ENCODE measurements at places on chromosomes 1 and 21. TPM values are rescaled to one million over a fixed set of nuclear protein-coding genes. Genes with fewer than 3 reads are reported as not detected.

GRCh38 chr1:10823000-10823401 lies 26.6 kb upstream of the CASZ1 start:
- DNase-seq = no peak
- H3K27ac ChIP-seq = no peak overlapping the region
- H3K4me1 ChIP-seq = no peaks in the 10 kb centered on the region
- H3K36me3 ChIP-seq = no peaks in the 10 kb centered on the region

DNA sequence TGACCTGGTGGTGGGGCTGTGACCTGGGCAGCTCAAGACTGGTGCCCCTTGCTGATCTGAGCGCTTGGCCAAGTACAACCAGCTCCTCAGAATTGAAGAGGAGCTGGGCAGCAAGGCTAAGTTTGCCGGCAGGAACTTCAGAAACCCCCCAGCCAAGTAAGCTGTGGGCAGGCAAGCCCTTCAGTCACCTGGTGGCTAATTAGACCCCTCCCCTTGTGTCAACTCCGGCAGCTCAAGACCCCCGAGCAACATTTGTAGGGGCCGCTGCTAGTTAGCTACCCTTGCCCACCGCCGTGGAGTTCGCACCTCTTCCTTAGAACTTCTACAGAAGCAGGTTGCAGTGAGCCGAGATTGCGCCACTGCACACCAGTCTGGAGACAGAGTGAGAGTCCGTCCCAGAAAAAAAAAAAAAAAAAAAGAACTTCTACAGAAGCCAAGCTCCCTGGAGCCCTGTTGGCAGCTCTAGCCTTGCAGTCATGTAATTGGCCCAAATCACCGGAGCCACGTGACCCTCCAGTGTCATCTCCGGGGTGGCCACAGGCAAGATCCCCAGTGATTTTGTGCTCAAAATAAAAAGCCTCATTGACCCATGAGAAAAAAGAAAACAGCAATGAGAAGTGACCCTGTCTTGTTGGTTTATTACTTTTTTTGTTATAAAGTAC lies 39.3 kb upstream of the LGALS8 start:
- no peaks in the 10 kb centered on the region for H3K4me1 ChIP-seq
- no peaks in the 10 kb centered on the region for H3K36me3 ChIP-seq
- no peak overlapping the region for H3K27ac ChIP-seq
- H3K4me3 ChIP-seq = no peak overlapping the region

- no peak overlapping the region for H3K4me3 ChIP-seq
- no peak for DNase-seq
- H3K36me3 ChIP-seq = no peaks in the 10 kb centered on the region
- no peaks in the 10 kb centered on the region for H3K4me1 ChIP-seq
- no peaks in the 10 kb centered on the region for H3K27me3 ChIP-seq
Measured at GRCh38 chr21:14870853-14871149, 194.0 kb downstream of the NRIP1 start.

DNA sequence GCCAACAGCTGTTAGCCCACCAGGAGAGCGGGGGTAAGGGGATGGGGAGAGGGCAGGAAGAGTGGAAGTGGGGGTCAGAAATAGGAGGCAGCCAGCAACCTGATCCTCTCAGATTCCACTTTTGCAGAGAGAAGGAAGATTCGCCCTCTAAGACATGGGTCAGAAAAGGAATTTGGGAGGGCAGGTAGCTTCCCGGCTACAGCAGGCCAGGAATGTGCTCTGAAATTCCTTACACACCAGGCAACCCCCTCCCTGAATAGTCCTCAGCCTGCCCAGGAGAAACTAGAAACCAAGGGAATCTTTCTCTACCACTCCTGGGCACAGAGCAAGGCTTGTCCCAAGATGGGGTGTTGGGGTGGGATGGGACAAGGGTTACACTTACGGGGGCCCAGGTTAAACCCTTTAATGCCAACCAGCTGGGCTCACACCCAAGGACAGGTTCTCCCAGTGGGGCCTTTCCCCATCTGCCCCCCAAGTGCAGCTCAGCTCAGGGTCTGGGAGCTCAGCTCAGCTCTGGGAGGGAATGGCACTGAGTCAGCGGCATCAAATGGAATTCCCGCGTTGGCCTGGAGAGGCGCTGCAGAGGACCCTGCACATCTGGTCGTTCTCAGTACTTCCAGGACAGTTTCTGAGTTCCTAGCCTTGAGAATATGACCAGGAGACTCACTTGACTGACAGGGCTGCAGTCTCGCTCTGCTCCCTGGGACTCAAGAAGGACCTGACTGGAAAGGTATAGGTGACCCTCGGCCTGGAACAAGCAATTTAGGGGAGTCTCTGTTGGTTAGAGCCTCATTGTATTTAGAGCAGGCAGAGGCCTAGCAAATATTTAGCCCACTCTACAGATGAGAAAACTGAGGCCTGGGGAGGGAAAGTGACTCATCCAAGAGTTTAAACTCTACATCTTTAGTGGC lies 761 bp downstream of the TNNT2 start:
- no peaks in the 10 kb centered on the region for H3K4me1 ChIP-seq
- DNase-seq = peak; percentile 3
- no peak overlapping the region for H3K27ac ChIP-seq
- H3K36me3 ChIP-seq = no peaks in the 10 kb centered on the region
- no peak overlapping the region for H3K4me3 ChIP-seq

DNA sequence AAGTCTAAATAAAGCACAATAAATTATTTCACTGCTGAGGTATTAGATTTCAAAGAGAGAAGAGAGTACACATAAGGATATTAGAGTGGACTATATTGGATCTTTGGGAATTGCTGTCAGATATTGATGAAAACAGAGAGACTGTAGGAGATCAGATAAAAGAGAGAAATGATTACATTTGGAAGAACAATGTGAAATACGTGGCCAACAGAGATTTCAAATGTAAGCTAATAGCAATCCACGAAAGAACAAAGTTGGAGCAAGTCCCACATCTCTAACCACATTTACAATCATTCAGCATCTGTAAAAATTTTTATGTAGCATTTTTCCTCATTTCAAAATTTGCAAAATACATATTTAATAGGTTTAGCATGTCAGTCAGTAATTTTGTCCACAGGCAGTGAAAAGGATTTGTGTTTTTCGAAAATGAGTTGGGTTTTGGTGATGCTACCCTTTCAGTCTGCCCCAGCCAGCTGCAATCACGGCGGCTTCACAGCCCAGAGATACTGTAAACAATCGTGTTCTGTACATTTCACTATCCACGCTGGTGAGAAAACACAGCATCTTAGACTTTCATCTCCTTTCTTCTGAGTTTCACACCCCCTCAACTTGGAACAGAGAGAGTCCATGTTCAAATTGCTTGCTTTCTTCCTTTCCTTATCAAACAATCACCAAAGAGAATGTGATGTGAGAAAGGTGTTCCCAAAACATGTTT lies 209.1 kb upstream of the LYPLAL1 start:
- no peak overlapping the region for H3K27ac ChIP-seq
- H3K36me3 ChIP-seq = no peaks in the 10 kb centered on the region
- no peak for DNase-seq
- no peaks in the 10 kb centered on the region for H3K4me1 ChIP-seq

DNA sequence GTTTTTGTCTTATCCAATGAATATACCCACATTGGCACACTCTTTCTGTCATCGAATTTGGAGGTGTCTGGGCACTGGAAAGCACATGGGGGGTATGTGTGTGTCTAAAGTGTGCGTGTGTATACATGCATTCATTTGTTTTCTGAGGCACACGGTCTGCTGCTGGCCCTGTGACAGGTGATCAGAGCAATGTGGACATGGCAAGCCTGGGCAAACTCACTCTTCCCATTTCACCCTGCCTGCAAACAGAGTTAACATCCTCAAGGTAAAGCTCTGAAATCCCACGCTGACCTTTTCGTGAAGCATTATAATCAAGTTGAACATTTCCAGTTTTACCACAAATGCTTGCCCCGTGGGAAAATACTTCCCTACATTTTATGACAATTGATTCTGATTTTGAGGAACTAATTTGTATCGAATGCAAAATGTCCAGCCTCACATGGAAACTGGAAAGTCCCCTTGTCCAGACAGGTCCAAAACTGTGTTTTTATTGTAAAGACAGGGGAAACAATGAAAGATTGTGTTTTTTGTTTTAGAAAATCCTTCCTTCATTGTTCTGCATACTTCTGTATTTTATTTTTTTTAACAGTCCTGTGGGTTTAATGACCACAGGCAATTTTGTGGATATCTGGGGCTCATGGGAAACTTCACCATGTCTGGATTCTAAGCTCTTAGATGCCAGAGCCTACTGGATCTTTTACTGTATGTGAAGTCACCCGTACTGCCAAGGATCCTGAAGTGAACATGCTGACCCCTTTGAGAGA lies 160.9 kb downstream of the PBX1 start:
- peaks cover 9% of the 10 kb centered on the region for H3K27me3 ChIP-seq
- no peak for DNase-seq
- H3K36me3 ChIP-seq = no peaks in the 10 kb centered on the region
- H3K4me1 ChIP-seq = peaks cover 29% of the 10 kb centered on the region

GRCh38 chr1:14794136-14794768 lies 195.8 kb downstream of the KAZN start:
- no peaks in the 10 kb centered on the region for H3K4me1 ChIP-seq
- no peaks in the 10 kb centered on the region for H3K36me3 ChIP-seq
- no peak overlapping the region for H3K27ac ChIP-seq
- DNase-seq = no peak
- H3K4me3 ChIP-seq = no peak overlapping the region
- H3K27me3 ChIP-seq = no peaks in the 10 kb centered on the region

Gene CD5L
- total RNA-seq = not detected

Gene FTCD
- total RNA-seq = not detected

DNA sequence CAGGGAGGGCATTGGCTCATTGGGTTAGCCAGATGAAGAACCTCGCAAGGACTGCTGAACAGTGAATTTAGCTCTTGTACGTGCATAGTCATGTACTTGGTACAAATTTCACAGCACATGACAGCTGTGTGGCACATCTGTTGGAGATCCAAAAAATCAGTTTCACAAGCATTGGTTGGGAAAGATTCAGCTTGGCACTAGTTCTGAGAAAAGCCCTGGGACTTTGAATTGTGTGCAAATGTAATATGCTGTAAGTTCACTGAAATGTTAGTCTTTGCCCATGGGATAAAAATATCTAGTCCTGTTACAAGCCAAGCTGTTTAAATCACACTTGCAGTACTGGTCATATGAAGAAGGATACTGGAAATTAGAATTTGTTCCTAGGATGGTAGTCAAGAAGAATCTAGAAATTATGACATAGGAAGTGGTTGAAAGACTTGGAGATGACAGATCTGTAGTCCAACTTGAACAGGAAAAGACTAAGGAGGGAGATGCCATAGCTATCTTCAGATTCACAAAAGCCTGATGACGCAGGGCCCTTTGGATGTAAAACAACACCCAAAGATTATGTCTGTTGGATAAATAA lies 19.2 kb downstream of the LAMC2 start:
- H3K27me3 ChIP-seq = no peaks in the 10 kb centered on the region
- H3K4me3 ChIP-seq = no peak overlapping the region
- no peaks in the 10 kb centered on the region for H3K4me1 ChIP-seq
- no peak for DNase-seq
- no peak overlapping the region for H3K27ac ChIP-seq

- H3K36me3 ChIP-seq = no peaks in the 10 kb centered on the region
- no peak overlapping the region for H3K27ac ChIP-seq
- H3K4me1 ChIP-seq = peaks cover 8% of the 10 kb centered on the region
Measured at GRCh38 chr1:85467929-85468540, 3.1 kb upstream of the DDAH1 start.

DNA sequence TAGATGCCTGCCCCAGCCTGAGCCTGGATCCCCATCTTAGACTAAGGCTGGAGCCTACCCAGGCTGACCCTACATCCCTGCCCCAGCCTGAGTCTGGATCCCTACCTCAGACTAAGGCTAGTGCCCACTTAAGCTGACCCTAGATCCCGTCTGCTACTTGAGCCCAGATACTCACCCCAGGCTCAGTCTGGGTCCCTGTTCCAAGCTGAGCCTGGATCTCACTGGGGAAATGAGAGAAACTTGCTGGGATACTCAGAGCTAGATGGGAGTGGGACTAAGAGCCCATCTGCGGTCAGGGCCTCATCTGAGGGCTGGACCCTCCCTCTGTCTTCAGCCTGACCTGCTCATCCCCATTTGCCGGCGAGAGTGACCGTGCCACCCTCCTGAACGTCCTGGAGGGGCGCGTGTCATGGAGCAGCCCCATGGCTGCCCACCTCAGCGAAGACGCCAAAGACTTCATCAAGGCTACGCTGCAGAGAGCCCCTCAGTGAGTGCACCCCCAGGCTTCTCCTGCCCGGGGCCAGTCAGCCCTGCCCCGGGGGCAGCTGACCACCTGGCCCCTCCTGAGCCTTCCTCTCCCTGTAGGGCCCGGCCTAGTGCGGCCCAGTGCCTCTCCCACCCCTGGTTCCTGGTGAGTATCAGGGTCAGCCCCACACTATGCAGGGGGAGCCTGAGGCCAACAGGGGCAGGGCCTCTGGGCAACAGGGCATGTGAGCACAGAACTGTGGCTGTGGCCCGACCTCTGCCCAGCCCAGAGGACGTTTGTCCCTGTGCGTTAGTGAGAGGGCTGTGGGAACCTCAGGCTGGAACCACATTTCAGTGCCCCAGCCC lies 36.8 kb downstream of the TRIM11 start:
- no peak overlapping the region for H3K4me3 ChIP-seq
- no peaks in the 10 kb centered on the region for H3K27me3 ChIP-seq
- no peak overlapping the region for H3K27ac ChIP-seq
- no peaks in the 10 kb centered on the region for H3K36me3 ChIP-seq
- peaks cover 5% of the 10 kb centered on the region for H3K4me1 ChIP-seq

Gene SELL
- total RNA-seq = 165 TPM

DNA sequence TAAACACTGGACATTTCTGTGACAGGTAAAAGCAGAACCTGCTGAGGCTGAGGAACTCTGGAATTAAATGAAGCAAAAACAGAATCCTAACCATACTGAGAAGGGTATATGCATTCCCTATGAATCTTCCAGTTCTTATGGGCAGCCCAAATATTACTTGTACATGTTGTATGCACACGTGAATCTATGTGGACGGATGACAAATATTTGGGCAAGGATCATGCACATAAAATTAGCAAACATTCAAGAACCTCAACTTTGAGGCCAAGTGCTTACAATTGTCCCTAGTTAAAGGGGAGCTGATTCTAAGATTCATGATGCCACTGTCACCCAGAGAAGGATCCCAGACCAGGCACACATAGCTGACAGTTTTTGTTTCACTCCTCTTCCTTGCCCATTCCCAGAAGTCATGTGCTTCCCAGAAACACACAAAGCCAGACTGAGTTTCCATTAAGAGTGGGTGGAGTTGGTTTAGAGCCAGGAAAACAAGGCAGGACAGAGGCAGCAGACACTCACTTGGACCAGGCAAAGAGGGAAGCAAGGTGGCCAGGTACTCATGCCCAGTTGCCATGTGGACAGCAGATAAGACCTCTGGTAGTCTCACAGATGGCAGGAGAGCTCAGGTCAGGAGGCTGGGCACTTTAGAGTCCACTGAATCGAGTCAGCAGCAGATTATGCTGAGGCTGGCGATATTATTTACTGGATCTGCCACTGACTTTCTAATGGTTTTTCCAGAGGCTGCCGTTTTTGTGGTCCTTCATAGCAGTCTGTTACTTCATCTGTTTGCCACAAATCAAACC lies 25.6 kb downstream of the AK2 start:
- H3K36me3 ChIP-seq = peaks cover 61% of the 10 kb centered on the region
- no peaks in the 10 kb centered on the region for H3K4me1 ChIP-seq
- no peak for DNase-seq
- H3K4me3 ChIP-seq = no peak overlapping the region
- no peaks in the 10 kb centered on the region for H3K27me3 ChIP-seq
- H3K27ac ChIP-seq = no peak overlapping the region

All from natural killer cell (primary cell).